SK-MEL-5 (cell line): ENCODE measurements at places on chromosomes 1 and 21.

GRCh38 chr1:31022259-31022658 is 43.3 kb downstream of the PUM1 start:
- no peak for DNase-seq

- no peak for DNase-seq
Measured at GRCh38 chr1:203555076-203555475, 61.1 kb downstream of the OPTC start.

DNA sequence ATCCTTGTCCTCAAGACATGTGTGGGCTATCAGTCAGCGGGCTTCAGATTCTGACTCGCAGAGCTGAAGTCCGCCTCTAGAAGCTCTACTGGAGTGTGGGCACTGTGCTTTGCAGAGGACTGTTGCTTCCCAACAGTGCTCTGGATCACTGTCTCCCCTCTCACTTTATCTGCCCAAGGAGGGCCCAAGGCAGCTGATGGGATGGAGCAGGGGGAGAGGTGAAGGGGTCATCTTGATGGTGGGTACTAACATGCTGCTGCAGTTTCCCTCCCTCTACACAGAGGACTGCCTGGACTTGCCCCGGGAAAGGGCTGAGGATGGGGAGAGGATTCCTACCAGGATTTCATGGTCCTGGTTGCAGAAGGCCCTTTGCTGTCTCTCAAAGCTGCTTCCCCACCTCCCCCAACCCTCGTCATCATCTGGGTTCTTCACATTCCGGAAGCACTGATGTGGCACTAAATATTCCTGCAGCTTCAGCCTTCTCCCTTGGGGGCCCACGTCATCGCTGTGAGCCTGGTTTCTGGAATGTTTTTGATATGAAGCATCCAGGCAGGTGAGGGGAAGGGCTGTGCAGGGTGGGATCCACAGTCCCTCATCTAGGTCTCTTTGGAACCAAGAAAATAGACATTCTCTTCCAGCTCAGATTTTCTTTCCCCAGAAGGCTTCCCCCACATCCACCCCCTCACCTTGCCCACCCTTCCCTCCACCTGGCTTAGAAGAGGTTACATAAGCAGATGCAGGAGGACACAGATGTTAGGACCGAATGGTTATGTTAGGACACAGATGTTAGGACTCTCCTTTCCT is 23.2 kb downstream of the NUAK2 start:
- DNase-seq: peak; percentile 32

DNA sequence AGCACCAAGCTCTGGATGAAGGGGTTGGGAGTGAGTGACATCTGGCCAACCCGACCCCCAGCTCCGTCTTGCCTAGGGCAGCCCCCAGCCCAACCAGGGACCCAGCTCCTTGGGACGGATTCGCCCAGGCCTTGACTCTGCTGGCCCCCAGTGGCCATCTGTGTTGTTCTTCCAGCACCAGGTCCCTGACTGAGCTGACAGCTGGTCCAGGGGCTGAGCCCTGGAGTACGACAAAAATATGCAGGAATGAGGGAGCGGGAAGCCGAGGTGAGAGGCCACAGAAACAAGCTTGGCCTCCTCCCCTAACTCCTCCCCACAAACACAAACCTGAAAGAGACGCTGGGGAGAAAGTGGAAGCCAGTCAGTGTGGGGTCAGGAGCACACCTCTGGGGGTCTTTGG is 55.0 kb upstream of the PAX7 start:
- no peak for DNase-seq

- DNase-seq: no peak
Measured at GRCh38 chr1:229554886-229555621, 3.5 kb downstream of the ABCB10 start.

DNA sequence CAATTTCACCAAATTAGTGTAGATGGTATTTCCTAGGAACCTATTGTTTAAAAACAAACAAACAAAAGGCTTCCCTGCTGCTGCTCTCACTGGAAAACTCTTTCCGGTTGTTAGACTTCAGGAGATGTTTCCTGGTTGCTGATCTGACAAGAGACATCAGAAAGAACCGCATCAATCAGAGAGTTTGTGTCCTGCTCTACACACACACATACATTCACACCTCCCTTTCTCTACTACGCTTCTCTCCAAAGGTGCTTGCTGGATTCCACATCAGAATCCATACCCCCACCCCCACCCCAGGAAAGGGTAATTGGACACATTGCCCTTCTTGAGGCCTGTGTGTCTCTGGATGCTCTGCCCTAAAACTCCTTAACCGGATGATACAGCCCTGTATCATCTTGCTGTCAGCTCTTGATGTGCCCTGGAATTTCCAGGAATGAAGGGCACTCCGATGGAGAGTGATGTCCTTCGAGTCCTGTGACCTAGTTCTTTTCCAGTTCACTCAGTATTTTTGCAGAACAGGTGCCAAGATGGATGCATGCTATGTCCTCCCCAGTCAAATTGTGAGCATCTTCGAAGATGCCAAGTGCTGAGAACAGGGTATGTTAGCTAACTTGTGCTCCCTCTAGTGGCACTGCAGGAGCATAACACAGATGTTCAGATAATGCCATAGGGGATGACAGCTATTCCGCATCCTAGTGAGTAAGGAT is 113.7 kb upstream of the SLC35F3 start:
- peak; percentile 71 for DNase-seq

DNA sequence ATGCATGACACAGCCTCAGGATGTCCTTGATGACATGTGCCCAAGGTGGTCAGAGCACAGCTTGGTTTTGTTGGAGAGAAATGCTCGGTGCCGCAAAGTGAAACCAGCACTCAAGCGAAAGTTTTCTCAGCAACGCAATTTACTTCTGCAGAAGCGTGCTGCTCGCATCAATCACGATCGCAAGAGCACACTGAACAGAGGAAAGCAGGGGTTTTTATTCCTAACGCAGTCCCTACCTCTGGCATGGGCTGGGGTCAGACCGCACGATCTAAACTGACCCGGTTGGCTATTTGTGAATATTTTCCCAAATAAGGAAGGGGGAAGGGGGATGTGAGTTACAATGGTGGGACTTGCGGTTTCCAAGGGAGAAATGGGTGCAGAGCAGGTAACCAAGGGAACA is 809 bp upstream of the ZNF669 start:
- DNase-seq: no peak

DNA sequence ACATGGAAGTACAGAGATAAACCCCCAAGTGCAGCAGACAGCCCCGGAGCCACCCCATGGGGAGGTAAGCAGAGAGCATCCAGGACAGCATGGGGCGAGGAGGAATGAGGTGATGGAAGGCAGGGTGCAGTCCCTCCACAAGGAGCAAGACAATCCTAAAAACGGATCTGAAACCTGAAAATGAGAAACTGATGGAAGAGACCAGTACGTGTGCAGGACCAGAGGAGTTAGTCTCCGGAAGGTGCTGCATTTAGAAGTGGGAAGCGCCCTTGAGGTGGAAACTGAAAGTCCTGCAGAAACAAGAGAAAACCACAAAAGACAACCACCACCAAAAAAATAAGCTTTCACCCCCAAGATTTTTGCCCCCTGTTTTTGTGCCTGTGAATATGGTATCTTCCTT is 17.4 kb upstream of the DDOST start:
- DNase-seq: no peak

DNA sequence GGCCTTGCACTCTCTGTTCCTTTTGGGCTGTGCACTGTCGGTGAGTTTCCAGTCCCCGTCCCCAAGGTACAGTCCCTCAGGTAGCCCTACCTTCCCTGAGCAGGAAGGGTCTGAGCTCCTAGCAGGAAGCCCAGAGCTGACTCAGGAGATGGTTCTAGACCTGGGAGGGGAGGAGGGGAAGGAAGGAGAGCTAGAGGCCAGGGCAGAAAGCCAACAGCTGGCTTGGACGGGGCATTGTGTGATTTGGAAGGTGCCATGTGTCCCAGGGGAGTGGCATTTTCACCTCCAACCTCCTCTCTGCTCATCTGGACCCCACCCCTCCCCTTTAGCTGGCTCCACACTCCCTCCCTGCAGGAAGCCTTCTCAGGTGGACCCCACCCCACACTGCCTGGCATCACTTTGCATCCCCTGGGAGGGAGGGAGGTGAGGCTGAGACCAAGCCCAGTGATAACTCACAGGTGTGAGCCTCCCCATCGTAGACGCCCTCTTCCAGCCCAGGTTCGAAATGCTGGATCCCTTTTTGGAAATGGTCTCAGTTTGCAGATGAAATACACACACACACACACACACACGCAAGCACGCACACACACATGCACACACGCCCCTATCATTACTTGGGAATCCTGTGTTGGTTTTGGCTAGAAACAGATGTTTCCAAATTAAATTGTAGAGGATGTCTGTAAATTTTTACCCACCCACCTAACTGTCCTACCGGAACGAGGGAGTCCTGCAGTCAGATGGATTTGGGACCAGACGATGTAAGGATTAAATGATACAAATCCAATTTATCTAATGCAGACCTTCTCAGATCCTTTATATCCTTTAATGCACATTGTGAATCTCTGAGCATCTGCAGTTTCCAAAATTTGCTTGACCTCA is 19.7 kb upstream of the IFNLR1 start:
- DNase-seq: no peak

- DNase-seq: peak; percentile 57
Measured at GRCh38 chr21:40143822-40144525, 276.7 kb downstream of the PCP4 start.

- no peak for DNase-seq
Measured at GRCh38 chr1:147267711-147268110, 25.2 kb downstream of the CHD1L start.

- peak; percentile 74 for DNase-seq
Measured at GRCh38 chr1:47951026-47951425, 46.2 kb downstream of the TRABD2B start.

DNA sequence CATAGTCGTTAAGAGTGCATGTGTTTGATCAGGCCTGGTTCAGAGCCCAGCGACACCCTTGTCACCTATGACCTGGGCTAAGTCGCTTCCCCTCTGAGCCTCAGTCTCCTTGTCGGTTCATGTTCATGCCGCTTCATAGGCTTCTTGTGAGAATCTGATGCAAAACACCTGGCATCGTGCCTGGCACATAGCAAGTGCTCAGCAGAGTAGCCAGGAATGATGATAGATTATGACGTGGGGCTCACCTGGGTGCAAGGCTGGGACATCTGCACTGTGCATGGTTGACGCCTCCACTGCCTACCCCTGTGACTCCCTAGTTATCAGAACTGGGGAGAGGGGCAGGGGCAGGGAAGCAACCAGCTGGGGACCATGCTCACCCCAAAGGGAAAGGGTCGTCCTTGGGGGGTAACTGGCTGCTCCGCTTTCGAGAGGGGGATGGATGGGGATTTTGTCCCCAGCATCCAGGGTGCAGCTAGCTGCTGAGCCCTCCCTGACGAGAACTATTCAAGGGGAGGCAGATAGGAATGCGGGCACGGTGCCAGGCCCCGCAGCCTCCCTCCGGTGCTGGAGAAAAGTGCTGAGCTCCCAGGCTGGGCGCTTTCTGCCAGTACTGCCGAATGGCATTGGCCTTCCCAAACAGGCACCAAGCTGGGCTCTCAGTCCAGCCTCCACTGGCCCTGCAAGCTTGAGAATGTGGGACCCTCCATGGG is 9.3 kb downstream of the EFHD2 start:
- DNase-seq: no peak

DNA sequence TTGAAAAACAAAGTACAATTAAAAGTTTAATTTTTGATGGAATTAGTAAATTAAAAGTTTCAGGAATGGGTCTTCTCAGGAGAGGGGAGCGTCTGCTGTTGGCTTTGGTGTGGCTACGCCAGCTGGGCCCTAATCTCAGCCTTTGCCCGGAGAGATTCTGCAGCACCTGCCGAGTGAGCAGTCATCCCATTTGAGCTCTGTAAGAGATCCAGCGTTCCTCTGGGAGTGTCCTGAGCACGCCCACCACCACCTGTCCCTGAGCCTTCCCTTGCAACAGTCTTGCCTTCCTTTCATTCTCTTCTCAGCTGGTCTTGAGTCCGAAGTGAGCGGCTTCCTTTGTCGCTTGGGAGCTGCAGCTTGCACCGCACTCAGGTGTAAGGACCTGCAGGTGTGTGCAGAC is 263.1 kb downstream of the CAMTA1 start:
- DNase-seq: no peak

- no peak for DNase-seq
Measured at GRCh38 chr1:164668491-164669400, 109.8 kb downstream of the PBX1 start.

- no peak for DNase-seq
Measured at GRCh38 chr1:11245248-11245647, 17.1 kb downstream of the MTOR start.

DNA sequence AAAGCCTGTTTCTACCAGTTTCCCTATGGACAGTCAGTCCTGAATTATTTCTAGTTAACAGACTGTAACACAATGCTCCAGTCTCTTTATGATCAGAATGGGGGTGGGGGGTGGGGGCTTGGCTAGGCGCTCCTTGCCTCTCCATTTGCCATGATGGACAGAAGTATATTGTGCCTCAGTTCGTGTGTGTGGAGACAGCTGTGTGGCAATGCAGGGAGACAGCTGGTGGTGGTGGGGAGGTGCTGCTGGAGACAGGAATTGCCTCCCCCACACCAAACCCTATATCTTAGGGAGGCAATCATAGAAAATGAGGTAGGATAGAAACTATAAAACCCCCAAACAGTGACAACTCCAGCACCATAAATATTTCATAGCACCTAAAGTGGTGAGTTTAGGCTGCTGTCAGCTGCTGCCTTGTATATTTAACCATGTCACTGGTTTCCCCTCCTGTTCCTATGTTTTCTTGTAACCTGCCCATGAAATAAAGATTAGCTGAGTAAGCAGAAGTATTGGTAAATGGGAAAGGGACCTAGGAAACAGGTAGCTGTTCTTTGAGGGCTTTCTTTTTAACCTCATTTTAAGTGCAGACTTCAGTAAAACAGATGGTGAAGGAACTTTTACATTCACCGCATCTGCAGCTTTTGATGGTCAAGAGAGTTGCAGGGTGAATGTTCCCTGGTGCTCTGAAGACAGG is 3.4 kb downstream of the PLXNA2 start:
- DNase-seq: no peak

DNA sequence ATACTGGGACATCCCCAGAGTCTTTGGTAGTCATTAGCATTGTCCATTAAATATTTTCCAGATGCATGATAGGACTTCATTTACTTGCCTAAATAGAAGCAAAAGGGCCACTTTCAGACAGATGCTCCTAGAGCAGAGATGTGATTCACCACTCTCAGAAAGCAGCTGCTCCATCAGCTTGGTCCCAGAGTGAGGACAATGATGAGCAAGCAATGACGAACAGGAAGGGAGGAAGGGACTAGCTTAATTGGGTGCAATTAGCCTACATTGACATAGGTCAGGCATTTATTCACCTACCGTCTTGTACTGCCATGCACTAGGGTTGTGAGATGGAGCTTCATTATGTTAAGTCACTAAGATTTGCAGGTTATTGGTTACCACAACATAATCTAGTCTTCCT is 85.1 kb upstream of the PLXNA2 start:
- DNase-seq: no peak

DNA sequence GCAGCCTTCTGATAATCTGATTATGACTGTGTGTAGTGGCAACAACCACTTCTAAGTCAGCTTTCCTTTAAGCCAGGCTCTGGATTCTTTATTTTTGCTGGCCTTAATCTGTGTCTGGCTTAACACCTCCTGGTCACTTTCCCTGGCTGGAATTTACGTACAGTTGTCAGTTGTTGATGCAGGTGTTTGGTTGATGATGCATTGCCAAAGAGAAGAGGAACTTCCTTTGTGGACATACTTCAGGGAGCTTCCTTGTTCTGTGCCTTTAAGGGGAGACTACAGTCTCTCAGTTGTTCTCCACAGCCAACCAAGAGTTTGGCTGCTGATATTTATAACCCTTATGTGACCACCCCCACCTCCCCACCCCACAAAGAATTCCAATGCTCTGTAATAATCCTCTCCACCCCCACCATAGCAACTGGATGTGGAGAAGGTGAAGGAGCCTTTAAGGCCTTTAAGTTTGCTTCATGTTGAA is 96.0 kb upstream of the BMP8A start:
- DNase-seq: peak; percentile 69

- DNase-seq: no peak
Measured at GRCh38 chr1:79811173-79811572, 804.6 kb upstream of the ADGRL4 start.
